ENCODE measurements at places on chromosomes 7 and 10. TPM values are rescaled to one million over a fixed set of nuclear protein-coding genes. Genes with fewer than 3 reads are reported as not detected.
A peak's percentile ranks its signal among the peaks of the same experiment; 100 is the strongest.

DNA sequence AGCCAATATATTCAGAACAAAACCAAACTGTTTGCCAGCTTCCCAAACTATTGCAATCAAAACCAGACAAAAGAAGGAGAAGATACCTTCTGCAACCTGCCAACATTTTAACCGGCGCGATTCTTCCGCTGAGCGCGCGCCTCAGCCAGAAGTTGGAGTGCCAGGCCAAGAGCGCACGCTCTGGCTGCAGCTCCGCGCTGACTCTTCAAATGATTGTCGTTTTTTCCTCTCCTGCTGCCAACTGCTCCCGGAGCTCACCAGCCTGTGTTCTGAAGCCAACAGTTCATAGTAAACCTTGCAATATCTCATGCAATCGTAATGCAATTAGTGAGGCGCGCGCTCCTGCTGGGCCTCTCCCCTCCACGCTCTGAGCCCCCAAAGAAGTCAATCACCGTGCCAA lies 259.7 kb upstream of the MGMT start:
- no peak for DNase-seq

GRCh38 chr10:88423732-88424131 lies 159.4 kb downstream of the RNLS start:
- no peak for DNase-seq

- DNase-seq = no peak
Observed at GRCh38 chr7:158850545-158851102, 5.7 kb upstream of the DYNC2I1 start.

GRCh38 chr10:30433306-30433729 lies 666 bp upstream of the MAP3K8 start:
- peak; percentile 81 for DNase-seq

- no peak for DNase-seq
Observed at GRCh38 chr7:139992353-139993044, 70.3 kb downstream of the PARP12 start.

DNA sequence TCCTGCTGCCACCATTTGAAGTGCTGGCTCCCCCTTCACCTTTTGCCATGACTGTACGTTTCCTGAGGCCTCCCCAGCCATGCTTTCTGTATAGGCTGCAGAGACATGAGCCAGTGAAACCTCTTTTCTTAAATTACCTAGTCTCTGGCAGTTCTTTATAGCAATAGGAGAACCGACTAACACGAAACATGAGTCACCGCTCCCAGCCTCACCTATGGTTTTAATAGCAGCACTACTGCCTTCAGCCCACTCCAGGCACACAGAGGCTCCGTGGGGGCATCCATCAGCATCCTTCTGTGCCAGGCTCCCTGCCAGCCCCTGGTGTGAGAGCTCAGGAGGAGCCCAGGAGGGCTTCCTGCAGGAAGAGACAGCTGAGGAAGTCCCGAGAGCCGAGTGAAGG lies 5.5 kb upstream of the ZNF316 start:
- DNase-seq = no peak

DNA sequence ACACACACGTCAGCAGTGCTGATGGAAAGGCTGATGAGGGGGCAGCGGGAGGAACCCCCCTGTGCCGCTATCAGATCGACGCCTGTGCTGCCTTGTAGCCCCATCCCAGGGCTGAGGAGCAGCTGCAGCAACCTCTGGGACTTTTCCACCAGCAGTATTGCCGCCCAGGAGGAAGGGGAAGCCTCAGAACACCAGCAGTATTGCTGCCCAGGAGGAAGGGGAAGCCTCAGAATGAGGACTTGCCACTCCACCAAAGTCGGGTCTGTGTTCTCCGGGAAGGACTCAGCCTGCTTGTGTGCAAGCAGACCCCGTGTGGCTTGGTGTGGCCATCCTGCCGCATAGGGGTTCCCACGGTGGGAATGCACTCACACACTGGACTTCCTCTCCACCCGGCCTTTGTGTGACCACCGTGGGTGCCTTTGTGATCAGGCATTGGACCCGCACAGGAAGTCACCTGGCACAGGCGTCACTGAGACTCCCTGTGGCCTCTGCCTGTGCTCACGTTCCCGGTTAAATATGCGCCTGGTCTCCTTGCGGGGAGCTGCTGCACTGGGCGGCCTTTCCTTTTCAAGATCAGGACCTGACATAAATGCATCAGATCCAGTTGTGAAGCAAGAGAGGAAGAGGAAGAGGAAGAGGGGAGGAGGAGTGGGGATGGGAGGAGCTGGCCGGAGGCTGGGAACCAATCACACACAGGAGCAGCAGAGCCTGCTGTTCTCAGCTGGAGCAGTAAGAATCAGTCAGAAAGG lies 248.5 kb downstream of the DNAJB6 start:
- no peak for DNase-seq

DNA sequence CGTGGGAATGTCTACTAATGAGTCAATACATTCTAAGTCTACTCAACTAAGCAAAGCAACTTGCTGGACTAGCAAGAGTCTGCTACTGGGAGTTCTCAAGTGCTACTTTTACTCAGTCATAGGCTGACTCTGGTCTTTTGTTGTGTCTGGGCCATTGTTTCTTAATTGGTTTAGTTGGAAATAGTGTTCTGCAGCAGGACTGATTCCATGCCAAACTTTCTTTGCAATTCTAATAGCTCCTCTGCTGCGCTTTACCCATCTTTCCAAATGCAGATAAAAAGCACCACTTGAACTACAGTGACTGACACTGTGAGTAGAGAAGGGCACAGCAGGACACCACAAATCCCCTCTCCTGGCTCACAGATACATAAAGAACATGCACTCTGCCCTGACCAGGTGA lies 125.7 kb downstream of the CD36 start:
- DNase-seq = no peak

RAPGEF5 gene
- total RNA-seq = 19.4 TPM

CREB5 gene
- 7.2 TPM for total RNA-seq

FGFR2 gene
- 131 TPM for total RNA-seq

VGF gene
- total RNA-seq = 0.91 TPM

Data from lower leg skin (tissue), 4 donors.